ENCODE measurements at places on chromosomes 4 and X.

DNA sequence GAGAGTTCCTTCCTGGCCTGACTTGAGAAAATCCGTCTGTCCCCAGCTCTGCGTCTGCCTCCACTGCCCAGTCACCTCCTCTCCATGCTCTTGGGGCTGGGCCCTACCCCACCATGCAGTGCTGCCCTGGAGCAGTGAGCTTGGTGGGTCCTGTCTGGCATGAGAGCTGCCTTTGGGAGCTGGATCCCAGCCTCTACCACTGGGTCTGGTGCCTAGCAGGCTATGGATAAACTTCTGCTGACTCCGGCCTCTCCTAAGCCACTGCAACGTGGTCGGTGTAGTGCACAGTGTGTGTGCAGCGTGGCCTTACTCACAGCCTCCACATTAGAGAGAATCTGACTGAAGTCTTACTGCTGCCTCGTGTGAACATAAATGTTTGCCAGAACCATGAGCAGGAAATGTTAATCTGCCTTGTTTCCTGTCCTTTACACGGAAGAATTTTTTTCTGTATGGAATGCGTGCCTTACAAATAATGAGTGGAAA, 47.6 kb downstream of the HTT start:
- DNase-seq, result no peak

- no peak for DNase-seq
Measured at GRCh38 chr4:173194157-173194556, 25.5 kb downstream of the GALNT7 start.

DNA sequence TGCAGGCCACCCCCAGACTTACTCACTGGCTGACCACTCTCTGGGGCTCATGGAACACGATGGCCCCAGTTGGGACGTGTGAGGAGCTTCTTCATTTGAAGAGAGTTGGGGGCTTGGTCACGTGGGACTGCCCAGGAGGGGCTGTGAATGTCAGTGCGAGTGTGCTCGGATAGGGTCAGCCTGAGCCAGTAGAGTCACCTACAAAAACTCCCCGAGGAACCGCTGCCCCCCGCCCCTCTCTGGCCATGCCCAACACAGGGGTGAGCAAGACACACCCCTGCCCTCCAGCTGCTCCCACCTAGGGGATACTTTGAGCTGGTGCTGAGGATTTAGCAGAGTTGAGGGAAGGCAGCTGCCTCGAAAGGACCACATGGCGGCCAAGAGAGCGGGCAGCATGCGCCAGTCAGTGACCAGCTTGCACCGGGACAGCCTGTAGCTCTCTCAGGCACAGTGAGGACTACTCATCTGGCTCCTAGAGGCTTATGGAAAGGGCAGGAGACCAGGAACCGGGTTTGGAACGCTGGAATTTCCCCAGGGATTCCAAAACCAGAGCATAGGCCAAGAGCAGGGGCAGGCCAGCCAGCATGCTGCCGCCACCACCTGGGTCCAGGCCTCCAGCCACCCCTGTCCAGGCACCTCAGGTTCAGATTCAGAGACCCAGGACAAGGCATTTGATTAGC, 8.4 kb downstream of the PNMA6E start:
- DNase-seq, result no peak

DNA sequence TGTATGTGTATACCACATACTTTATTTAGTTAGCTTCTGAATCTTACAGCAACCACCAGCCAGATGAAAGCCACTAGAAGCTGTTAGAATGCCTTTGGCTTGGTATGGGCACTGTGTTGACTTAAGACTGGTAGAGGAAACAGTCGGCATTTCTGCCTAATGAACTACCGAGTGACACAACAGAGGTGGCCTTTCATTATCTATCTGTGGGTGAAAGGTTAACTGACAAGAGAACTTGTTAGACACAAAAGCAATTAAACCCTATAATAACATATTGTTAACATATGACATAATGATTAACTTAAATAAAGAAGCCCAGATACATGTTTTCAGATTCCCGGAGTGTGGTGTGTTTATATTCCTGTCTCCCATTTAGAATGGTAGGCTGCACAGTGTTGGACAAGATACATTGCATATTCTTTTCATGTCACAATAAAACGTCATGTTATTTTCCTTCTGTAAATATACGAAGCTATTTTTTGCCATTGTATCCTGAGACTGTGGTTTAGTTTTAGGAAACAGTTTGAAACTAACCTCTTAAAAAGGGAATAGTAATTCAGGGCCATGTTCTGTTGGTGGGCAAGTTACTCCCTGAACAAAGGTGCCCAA, 181.5 kb downstream of the SLIT2 start:
- DNase-seq, result no peak

- no peak for DNase-seq
Measured at GRCh38 chrX:51144828-51145442, 187.7 kb upstream of the NUDT10 start.

DNA sequence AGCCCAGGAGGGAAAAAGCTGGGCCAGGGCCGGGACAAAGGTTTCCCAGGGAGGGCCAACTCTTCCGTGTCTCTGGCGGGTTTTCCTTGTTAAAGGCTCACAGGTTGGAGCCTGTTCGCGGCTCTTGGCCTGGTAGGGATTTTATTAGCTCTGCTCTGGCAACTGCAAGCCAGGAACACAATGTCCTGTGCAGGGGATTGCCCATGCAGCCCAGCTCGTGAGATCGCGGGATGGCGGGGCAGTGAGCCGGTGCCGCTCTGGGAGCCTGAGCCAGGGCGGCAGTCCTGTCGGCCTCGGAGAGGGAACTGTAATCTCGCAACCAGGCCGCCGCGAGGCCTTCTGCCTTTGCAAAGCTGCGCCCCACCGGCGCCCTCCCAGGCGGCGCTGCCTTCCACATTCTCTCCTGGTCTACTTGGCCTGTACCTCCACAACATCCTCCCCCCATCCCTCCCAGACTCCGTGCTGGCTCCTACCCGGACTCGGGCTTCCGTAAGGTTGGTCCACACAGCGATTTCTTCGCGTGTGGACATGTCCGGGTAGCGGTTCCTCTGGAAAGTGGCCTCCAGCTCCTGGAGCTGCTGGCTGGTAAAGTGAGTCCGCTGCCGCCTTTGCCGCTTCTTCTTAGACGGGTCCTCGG, 2.1 kb downstream of the PITX2 start:
- no peak for DNase-seq

DNA sequence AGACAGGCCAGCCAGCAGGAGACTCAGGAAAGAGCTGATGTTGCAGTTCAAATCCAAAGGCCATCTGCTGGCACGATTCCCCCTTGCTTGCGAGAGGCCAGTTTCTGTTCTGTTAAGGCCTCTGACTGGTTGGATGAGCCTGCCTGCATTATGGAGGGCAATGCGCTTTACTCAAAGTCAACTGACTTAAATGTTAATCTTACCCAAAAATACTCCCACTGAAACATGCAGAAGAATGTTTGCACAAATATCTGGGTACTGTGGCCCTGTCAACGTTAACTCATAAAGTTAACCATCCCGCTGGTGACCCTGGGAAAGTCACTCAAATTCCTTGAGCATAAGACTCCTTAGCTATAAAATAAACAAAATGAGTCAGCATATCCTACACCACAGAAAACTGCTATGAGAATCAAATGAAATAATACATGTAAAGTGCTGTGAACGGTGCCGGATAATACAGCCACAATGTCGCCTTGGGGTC, 326.4 kb downstream of the EVC2 start:
- DNase-seq, result no peak

GRCh38 chrX:97619499-97619898, 735.8 kb downstream of the RPA4 start:
- no peak for DNase-seq

GRCh38 chrX:93538575-93538974, 134.8 kb downstream of the NAP1L3 start:
- no peak for DNase-seq

DNA sequence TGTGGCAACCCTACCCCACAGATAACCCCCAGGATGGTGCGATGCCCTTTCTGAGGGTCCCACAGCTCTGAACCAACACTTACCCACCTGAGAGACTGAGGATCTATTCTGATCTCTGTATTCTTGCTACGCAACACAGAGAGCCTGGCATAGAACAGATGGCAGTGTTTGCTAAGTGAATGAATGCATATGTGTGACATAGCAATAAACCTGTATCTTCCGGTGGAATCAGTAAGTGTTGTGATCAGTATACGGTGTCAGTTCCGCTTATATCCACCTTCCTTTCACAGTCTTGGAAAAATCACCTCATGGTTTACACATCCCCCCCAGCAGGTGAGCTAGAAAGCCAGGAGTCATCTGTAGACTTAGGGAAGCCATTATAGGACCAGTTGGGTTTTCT, 5.9 kb upstream of the HSD17B10 start:
- DNase-seq, result no peak

- DNase-seq, result no peak
Measured at GRCh38 chr4:123315617-123316016, 81.0 kb upstream of the SPRY1 start.

GRCh38 chr4:52296341-52296740, 245.2 kb downstream of the SPATA18 start:
- no peak for DNase-seq

DNA sequence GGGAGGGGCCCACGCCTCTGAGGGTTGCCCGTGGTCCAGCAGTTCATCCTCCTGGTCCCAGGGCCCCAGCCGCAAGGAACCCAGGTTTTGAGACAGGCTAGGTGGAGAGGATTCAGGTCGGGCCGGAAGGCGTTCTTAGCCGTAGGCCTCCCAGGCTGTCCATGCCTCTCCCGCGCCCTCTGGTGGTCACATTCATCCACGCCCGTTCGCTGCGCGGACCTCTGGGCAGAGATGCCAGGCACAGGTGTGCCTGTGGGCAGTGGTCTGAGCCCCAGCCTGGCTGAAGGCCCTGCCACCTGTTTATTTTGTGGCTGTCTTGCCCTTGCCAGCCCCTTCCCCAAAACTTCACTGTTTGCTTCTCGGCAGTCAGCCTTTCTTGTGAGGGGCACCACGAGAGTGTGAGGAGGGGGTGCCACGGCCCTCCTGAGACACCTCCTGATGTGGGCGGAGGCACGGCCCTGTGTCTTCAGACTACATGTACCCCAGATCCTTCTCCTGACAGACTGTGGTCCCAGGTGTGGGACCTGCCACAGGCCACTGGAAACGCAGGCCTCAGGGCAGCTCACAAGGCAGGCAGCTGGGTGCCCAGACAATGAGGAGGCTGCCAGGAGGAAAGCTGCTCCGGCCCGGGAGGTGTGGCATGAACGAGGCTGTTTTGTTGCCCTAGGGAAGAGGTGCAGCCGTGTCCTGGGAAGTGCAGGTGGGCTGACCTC, 5.0 kb downstream of the UVSSA start:
- no peak for DNase-seq

DNA sequence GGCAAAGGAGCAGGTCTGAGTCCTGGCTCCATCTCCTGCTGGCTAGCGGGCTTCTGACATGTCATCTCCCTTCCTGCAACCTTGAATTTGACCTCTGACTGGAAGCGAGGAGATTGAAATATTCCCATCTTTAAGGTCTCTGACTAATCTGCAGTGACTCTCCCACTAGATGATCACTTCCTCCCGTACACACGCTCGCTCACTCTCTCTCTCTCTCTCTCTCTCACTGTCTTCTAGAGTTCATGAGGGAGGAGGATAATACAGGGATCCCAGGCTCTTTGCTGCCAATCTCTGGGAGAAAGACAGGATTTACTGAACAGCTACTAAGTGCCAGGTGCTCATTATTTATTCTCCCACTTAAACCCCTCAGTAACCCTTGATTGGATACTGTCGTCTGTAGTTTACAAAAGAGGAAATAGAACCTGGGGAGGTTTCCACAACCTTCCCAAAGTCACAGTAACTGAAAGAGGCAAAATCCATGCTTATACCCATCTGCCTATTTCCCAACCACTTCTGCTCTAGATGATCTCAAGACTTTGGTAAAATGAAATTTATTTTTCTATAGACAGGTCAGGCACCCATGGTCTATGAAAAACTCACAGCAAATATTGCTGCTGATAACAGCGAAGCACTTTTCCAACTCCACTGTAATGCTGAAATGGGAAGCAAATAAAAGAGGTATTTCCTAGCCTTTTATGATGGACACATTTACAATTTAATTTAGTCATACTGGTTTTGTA, 193.5 kb upstream of the C1QTNF7 start:
- DNase-seq, result no peak
